H4 (cell line): ENCODE measurements at places on chromosomes 1 and 21. TPM values are rescaled to one million over a fixed set of nuclear protein-coding genes. Genes with fewer than 3 reads are reported as not detected.

- no peak for DNase-seq
Observed at GRCh38 chr1:213779228-213779627, 208.5 kb upstream of the PROX1 start.

- DNase-seq, result no peak
Observed at GRCh38 chr1:63643926-63644325, 50.7 kb downstream of the PGM1 start.

DNA sequence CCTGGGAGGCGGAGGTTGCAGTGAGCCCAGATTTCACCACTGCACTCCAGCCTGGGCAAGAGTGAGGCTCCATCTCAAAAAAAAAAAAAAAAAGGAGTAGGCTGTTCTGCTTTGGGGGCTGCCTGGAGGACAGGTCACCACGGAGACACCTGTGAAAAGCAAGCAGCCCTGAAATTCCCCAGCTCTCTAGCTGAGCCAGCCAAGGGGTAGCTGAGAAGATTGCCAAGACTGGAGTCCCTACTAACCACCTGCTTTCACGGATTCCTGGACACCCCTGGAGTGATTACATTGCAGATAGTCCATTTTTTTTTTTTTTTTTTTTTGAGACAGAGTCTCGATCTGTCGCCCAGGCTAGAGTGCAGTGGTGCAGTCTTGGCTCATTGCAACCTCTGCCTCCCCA is 12.5 kb downstream of the GPX7 start:
- DNase-seq, result no peak

DNA sequence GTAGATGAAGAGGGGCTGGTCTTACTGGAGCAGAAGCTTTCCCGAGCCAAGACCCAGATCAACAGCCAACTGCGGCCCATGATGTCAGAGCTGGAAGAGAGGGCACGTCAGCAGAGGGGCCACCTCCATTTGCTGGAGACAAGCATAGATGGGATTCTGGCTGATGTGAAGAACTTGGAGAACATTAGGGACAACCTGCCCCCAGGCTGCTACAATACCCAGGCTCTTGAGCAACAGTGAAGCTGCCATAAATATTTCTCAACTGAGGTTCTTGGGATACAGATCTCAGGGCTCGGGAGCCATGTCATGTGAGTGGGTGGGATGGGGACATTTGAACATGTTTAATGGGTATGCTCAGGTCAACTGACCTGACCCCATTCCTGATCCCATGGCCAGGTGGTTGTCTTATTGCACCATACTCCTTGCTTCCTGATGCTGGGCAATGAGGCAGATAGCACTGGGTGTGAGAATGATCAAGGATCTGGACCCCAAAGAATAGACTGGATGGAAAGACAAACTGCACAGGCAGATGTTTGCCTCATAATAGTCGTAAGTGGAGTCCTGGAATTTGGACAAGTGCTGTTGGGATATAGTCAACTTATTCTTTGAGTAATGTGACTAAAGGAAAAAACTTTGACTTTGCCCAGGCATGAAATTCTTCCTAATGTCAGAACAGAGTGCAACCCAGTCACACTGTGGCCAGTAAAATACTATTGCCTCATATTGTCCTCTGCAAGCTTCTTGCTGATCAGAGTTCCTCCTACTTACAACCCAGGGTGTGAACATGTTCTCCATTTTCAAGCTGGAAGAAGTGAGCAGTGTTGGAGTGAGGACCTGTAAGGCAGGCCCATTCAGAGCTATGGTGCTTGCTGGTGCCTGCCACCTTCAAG is 57.3 kb downstream of the LAMC2 start:
- DNase-seq, result no peak

DNA sequence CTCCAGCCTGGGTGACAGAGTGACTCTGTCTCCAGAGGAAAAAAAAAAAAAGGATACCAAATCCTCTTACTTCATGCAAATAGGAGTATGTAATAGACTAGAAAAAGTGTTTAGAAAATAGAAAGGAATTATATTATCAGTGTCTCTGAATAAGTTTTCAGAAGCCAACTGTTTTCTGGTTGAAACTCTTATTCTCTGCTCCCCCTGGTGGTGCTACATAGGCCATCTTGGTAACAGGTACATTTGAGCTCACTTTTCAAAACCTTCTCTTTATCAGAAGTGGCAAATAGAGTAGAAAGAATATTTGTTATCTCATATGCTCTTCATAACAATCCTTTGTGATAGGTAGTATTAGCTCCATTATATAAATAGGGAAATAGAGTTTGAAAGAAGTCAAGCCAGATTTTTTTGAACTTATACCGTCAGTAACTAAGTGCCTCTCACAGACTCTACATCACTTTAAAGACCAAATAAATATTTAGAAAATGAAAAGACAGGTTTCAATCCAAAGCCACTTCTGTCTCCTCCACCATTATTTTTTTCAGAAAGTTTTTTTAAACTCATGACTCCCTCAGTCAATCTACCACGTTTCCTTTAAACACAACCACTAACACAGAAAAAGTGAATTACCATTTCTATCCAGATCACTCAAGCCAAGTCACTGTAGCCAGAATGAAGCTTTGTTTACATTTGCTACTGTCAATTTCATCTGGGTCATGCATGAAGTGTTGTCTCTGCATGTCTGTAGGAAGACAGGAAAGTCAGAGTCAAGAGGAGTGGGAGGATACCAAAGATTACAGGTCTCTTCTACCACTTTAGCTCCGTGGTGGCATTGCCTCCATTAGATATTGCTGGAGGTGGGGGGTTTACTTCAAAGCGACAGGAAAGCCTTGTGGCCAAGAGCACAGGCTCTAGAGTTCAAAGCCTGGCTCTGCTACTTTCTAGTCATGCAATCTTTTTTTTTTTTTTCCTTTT is 45.6 kb downstream of the IL23R start:
- DNase-seq, result peak; percentile 27

DNA sequence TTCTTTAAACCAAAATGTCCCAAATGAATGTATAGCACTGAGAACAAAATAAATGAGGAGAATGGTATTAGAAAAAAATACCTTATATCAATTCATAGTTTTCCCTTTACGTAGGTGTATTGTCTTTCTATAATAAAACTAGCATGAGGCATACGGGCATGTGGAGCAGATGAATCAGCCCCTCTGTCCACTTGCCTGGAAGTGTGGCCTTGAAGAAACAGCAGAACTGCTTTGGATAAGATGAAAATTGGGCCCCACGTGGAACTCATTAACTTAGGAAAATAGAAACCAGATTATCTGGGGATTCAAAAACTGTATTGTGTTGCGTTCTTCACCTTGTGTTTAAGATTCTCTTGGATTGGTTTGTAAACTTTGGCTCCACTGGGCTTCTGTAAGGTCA is 356.8 kb upstream of the B3GALT2 start:
- no peak for DNase-seq

DNA sequence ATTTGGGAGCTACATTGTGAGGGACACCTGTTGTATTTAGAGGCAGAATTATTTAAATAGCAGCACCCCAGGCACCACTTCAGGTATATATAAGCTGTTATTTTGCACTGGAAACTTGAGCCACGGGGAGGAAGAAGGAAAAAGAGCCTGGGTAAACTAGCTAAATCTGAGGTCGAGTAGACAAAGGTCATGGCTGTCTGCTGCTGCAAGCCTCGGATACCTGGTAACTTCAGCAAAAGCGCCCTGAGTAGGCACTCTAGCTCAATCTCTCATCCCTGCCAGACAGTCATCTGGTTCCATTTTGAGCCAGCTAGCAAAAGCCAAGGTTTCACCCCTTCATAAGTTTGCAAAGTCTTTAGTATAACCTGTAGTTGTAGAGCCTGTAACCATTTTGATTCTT is 101.9 kb upstream of the ZNF644 start:
- DNase-seq, result no peak

DNA sequence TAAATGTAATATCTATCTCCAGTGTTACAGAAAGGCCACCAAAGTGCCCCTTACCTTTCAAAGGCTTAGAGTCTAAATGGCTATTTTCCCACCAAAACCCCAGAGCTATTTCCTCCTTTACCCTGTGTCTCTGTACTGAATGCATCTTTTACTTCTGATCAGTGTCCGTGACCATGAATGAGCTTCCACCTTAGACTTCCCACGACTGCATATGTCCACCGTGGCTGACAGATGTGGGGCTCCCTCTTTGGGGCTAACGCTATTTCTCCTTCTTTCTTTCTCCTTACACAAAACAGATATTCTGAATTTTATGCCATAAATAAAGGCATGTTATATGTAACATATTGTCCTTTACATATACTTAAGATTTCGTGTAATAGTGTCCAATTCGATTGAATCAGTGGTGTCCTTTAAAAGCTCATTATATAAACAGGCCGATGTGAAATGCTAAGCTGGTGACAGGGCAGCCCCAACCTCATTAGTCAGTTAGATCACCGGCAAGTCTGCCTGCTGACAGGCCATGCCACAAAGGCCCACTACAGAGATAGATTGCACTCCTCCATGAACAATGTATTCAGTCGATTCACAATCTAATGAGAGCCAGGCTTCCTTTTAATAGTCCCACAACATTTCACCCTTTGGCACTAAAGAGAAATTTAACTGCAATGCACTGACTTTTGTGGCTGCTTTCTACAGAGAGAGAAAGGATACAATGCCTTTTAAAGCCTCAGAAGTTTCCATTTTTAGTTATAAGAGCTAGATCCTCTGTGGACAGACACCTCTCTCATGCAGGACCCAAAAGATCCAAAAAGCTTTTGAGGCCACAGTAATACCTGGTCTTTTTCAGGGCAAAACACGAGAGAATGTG is 297.9 kb downstream of the PCP4 start:
- DNase-seq, result no peak

GRCh38 chr1:153698923-153699714 is 20.6 kb downstream of the NPR1 start:
- DNase-seq, result peak; percentile 1

- DNase-seq, result no peak
Observed at GRCh38 chr1:244552336-244552735, 91.3 kb downstream of the CATSPERE start.

DNA sequence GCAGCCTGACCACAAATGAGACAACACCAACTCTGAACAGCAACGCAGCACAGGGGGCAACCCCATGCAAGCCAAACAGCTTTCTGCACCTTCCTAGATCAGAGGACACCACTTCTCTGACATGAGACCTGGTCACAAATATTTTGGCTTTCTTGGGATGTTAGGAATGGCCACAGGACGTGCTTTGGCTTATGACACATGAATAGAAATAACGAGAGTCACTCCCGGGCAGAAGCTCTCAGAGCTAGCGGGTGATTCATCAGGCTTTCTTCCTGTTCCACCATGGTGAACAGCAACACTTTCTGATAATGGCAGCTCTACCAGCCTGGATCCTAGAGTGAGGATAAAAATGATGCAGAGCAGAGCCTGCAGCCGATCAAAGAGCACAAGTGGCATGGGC is 39.4 kb downstream of the PAFAH2 start:
- DNase-seq, result no peak

DNA sequence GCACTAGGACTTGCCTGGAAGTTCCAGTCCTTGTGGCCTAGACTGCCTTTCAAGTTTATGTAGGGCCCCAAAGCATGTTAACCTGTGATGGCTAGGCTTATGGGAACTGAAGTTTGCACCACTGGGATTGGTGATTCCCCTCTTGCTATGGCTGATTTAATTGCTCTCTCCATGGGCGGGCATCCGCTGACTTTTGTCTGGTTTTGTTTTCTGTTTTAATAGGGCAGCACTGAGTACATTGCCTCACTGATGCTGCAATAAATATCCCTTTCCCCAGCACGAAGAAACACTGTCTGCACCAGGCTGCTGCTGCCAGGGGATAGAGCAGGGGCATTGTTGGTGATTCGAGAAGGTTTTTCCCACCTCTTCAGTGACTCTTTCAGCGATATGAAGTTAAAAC is 73.3 kb upstream of the PDE4B start:
- DNase-seq, result no peak

- DNase-seq, result no peak
Observed at GRCh38 chr1:50702395-50702794, 257.7 kb downstream of the FAF1 start.

GRCh38 chr1:12614402-12615158 is 3.4 kb downstream of the DHRS3 start:
- no peak for DNase-seq

DNA sequence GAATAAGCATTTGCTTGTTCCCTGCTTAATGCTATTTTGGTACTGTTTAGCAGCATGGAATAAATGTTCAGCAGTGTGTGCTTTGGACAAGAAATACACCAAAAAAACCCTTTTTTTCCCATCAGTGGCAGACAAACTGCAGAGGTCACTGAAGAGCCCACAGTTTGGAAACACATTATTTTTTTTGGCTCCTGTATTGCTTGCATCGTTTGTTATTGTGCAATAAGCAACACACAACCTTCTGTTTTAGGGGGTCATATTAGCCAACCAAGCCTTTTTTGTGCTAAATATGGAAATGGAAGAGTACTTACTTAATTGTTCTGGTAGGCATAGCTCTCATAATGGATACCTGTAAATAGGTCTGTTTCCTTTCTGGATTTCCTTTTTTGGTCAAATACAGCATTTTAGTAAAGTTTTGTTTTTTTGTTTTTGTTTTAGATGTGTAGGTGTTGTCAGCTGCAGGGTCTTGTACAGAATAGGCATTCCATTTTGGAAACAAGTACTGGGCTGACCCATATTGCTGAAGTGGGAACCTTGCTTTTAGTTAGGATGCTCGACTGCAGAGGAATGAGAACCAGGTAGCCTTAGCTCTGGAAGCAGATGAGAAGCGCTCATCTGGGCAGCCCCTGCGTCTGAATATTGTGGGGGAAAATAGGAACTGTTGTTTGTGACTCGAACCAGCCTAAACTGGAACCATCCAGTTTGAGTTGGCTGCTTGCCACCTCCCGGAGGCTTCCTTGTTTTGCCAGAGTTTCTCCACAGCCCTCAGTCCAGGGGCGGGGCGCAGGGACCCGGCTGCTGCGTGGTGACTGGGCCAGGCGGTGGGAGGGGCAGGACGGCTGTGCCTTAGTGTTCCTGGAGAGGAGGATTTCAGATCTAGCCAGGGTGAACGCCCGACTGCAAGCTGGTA is 38.4 kb downstream of the SPEN start:
- peak; percentile 95 for DNase-seq

GRCh38 chr1:198352975-198353695 is 187.3 kb downstream of the ATP6V1G3 start:
- DNase-seq, result no peak

- peak; percentile 73 for DNase-seq
Observed at GRCh38 chr1:97384294-97384968, 536.4 kb downstream of the DPYD start.

GRCh38 chr1:199593475-199593874 is 434.0 kb upstream of the NR5A2 start:
- DNase-seq, result no peak

DNA sequence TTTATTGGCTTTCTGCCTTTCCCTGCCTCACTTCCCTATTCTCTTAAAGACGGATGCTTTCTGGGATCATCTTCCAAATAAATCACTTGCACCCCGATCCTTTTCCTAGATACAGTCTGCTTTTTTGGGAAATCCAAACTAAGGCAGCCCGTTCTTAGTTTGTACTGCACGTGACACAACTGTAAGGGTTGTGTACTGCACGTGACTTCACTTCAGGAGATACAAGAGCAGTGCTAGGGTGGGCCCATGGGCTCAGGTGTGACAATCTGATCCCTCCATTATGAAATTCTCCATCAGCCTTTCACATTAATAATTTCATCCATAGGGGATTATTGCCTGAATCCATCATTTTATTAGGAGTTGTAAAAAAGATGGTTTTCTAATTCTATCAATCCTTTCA is 33.8 kb upstream of the SPOCD1 start:
- DNase-seq, result no peak

Gene ZNF593OS
- not detected in 2 replicates for total RNA-seq

Gene CYP4Z1
- not detected in 2 replicates for total RNA-seq

Gene CD58
- 15.9 and 18.4 TPM in 2 replicates for total RNA-seq

Gene LINGO4
- not detected in 2 replicates for total RNA-seq

Gene TRIM63
- not detected in 2 replicates for total RNA-seq

Gene HMCN1
- 14.8 and 17.4 TPM in 2 replicates for total RNA-seq

Gene FCRL5
- not detected in 2 replicates for total RNA-seq

Gene PDZK1IP1
- not detected in 2 replicates for total RNA-seq
